NCI-H526 (cell line): ENCODE measurements at places on chromosomes 7 and 10.

GRCh38 chr10:4120096-4120853 is 335.3 kb upstream of the KLF6 start:
- no peak for DNase-seq

DNA sequence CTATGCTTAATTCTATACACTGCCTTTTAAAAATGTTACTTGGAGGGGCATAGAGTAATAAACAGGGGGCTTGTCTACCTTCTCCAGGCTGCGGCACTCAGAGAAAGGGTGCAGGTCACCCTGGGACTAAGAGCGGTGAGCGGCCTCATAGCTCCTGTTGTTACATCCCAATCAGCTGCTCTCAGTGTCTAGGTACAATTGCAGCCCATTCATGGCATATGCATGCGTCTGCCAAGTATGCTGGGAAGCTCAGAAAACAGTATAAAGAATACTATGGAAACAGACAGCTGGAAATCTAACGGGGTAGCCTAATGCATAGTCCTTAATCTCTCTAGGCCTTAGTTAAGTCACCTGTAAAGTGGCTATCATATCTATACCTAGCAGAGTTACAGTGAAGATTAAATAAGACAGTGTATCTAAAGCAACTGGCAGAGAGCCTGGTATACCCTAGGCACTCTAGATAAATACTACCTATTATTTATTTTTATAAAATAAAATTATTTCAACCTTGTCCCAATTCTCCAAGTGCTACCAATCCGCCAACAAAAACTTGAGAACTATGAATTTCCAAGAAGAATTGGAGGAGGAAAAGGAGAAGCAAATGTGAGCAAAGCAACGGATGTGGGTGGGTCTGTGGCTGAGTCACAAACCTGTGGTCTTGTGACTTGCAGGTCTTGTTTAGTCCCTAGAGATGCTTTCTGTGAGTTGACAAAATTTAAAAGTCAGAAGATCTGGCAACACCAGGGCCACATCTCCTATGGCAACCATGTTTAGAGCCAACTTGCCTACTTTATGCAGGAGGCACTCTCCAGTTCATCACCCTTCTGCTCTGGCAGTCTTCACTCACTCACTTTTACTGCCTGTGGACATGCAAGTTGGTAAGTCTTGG is 183.0 kb downstream of the RAPGEF5 start:
- DNase-seq = no peak

GRCh38 chr10:79559726-79560125 is 481 bp downstream of the SFTPA2 start:
- DNase-seq = no peak

DNA sequence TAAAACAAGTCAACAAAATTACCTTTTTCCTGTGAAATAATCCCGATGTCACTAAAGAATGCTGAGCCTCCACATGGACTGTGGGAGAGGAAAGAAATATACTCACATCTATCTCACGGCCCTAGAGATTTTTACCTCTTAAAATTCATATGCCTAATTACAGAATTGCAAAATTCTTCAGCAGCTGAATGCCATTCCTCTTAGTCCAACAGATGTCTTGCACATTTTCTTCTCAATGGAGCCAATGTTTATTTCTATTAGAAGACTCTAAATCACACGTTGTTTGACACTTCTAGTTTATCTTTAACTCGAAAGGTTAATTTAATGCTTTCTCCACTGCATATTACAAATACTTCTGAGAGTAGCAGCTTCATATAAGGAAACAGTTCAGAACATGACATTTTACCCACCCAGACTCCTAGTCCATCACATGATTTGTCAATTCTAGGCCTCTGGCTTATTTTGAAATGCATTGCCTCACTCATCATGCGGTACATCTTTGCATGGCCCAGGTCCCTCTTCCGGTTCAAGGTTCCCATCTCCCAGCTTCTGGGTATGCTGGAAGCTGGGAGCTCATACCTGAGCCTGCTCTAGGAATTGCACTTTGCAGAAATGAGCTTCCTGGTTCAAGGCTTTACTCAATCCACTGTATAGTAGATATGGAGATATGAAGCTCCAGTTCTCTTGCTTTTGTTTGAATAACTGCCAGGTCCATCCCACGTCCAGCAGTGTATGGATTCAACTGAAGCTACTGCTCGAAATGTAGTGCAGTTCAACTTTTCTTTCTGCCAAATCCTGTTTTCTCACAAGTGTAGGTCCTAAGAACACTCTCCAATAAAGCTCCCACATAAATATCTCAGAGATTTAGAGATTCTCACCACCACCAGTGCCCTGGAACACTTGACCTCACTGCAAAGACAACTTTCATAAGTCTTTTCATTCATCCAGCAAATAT is 306.2 kb downstream of the GPR37 start:
- no peak for DNase-seq

GRCh38 chr10:103598654-103599115 is 105.2 kb downstream of the NEURL1 start:
- DNase-seq = peak; percentile 55

DNA sequence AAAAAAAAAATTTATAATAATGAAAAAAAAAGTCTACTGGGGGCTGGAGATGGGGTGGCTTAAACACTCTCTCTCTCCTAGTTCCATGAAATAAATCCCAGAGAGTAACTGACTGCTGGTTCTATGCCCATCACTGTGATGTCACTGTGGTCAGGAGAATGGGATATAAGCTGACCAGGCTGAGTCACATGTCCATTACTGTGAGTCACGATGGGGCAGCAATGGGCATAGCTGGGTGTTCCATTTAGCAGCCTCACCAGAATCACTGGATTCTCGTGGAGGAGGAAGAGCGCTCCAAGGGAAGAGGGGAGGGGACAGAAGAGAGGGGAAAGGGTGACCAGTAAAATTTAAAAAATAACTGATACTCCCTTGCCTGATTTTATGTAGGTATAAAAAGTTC is 37.1 kb downstream of the MASTL start:
- no peak for DNase-seq

- DNase-seq = no peak
These were observed at the start of gene PRKG1 for GRCh38 chr10:51074238-51075028. Gene PRKG1 (plus strand): TSS chr10:51074487.

GRCh38 chr7:55132890-55133551 is 114.2 kb downstream of the EGFR start:
- DNase-seq = no peak

- no peak for DNase-seq
These were observed 11.6 kb downstream of the GATA3 start for GRCh38 chr10:8066124-8066523.

- no peak for DNase-seq
These were observed 13.3 kb downstream of the GPR146 start for GRCh38 chr7:1057416-1058291.

GRCh38 chr10:6384847-6385246 is 182.1 kb downstream of the PFKFB3 start:
- no peak for DNase-seq

DNA sequence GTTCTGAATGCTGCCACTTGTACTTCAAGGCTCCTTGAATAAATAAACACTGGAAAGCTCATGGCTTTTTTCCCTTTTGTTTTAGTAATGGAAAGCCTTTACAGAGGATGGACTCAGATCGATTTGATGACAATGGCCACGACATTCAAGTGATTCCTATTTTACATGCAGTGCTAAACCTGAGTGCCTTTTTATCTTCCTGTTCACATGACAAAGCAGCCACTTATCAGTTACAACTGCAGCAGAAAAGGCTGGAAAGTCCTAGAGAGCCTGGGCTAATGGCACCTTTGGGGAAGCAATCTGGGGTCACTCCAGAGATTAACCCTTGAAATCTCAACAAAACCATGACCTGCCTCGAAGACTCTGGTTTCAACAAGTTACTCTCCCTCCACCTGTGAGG is 249.0 kb upstream of the AUTS2 start:
- DNase-seq = no peak

DNA sequence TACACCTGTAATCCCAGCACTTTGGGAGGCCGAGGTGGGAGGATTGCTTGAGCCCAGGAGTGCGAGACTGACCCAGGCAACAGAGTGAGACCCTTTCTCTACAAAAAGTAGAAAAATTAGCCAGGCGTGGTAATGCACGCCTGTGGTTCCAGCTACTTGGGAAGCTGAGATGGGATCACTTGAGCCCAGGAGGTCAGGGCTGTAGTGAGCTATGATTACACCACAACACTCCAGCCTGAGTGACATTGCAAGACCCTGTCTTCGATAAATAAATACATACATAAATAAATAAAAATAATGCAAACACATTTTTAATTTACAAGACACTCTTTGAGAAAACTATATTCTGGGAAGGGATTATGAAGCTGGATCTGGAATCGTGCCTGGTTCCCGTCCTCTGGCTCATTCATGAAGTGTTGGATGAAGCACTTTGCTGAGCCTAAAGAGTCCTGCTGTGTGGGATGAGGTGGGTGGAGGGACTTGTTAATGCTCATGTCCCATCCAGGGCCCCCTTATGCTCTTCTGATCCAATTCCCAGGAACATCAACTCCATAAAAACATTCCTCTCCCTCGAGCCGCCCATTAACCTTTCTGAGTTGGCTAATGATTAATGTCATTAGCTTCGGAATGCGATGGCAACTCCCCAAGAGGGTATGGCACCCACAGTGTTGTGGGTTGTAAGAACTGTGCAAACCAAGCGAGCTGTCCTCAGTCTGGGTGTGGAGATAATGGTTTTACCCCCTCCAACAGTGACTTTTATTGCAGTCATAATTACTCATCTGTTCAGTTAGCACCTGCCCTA is 236.3 kb downstream of the BAMBI start:
- no peak for DNase-seq

- DNase-seq = peak; percentile 89
These were observed 73.6 kb downstream of the SNX10 start for GRCh38 chr7:26365077-26365900.

DNA sequence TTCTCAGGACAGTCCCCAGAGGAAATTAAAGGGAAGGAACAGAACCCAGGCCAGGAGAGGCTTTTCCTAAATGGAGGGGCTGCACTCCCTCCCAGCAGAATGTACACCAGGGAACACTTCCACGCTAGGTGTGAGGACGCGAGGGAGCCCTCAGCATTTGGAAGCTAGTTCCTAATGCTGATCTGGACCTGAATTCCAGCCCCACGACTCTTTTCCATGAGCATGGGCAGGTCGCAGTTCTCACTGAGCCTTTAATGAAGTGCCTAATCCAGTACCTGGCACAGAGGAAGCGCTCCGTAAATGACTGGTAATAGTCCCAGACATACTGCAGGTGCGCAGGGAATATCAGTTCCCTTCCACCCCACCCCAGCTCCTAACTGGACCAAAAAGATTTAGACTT is 1.1 kb downstream of the ALOX5 start:
- peak; percentile 3 for DNase-seq

GRCh38 chr7:45193828-45194227 is 36.2 kb downstream of the RAMP3 start:
- DNase-seq = no peak

- no peak for DNase-seq
These were observed 97.6 kb upstream of the GSDME start for GRCh38 chr7:24854866-24855265.

DNA sequence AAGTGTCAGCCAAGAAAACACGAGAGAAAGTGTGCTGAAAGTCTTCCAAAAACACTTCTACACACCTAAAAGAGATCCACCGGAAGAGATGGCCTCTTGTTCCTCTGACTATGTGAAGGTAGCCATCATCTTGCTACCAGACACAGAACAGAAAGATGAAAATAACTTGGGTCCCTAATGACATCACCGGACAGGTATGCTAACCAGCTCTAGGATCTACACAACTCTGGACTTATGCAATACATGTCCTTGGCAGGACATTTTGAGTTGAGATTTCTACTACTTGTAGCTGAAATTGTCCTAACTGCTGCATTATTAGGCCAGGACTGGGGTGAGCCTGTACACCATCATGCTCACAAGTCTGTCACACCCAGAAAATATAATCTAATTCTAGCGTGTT is 358.7 kb downstream of the ELMO1 start:
- DNase-seq = no peak

- no peak for DNase-seq
These were observed 14.8 kb upstream of the LRRC17 start for GRCh38 chr7:102897856-102898531.
